ENCODE measurements at places on chromosomes 6 and 20. TPM values are rescaled to one million over a fixed set of nuclear protein-coding genes. Genes with fewer than 3 reads are reported as not detected.
A peak's percentile ranks its signal among the peaks of the same experiment; 100 is the strongest.

MYBL2 gene
- total RNA-seq: 0.13 TPM

GJA1 gene
- total RNA-seq: 268 TPM

DNA sequence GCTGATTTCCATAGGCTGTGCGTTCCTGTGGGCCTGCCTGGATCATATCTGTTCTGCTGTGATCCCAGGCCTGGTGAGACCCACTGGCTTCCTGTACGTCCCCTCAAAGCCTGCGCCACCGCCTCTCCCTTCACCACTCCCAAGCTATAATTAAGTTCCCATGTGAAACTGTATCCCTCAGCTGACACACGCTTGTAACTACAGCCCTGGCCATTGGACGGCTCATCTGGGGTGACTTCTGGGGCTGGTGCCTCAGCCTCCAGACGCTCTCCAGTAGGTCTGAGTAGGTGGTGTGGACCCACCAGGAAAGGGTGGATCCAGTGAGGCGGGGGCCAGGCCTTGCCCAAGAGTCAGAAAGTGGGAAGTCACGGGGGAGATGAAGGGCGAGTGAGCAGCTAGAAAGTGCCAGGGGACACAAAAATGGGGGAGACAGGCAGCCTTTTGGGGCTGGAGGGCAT lies 21.0 kb downstream of the PPARD start:
- no peak for DNase-seq

GRCh38 chr20:61757-62156 lies 25.7 kb upstream of the DEFB125 start:
- no peak for DNase-seq

DNA sequence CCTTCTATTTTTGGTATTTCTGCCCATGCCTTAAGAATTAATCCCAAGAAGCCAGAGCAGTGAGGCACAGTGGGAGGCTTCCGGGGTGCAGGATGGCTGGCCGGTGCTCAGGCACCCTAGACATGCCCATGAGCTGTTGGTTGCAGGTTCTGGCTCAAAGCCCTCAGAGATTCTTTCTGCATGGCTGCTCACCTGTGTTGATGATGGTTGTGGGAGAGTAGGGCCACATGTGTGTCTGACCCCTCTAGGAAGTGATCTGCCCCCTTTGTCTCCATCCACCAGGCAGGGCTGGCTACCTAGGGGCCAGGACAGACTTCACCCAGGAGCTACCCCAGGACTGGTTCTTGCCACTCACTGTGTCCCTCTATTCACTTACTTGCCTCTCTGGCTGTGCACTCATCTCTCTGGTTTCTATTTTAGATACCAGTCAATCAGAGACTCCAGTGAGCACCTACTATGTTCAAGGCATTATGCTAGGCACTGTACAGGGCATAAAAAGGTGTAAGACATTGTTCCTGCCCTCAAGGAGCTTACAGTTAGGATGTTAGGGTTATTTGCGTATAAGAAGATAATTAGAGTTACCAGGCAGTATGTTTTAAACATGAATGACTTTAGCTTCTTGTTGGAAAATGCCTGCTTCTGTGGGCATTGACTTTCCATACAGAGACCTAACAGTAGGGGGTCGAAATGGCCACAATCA lies 16.8 kb downstream of the CD83 start:
- no peak for DNase-seq

DNA sequence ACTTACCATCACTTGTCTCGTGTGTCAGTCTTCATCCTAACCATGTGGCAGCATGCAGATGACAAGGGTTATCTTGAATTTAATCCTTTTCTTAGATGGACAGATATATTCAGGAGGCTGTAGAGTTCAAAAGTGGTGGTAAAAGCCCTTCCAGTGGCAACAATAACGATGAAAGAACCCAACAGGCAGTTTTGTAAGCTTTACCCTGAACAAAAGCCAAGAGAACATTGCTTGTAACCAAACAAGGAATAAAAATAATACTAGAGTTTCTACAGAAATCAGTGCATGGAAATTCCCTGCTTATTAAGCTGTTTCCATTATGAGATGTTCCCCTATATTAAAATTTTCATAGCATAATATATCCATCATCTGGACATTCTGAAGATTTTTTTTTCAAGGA lies 69.7 kb downstream of the PDE7B start:
- DNase-seq: no peak

DNA sequence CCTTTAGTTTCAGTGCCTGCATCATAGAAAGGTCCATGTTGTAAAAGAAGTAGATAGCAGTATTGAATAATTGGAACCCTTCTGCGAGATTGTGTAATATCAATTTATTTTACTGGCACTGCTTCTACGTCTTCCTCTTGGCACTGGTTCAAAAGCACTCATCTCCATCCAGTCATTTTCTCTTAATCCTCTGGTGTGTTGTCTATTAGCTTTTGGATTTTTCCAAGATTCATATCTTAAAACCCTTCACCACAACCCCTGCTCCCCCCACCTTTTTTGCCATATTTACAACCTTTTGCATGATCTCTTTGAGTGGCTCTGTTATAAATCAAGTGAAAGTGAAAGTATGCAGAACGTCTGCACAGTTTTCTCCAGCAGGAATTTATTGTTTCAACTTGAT lies 76.6 kb upstream of the HSF2 start:
- DNase-seq: no peak

SIRPB2 gene
- total RNA-seq: 2.2 TPM

DNA sequence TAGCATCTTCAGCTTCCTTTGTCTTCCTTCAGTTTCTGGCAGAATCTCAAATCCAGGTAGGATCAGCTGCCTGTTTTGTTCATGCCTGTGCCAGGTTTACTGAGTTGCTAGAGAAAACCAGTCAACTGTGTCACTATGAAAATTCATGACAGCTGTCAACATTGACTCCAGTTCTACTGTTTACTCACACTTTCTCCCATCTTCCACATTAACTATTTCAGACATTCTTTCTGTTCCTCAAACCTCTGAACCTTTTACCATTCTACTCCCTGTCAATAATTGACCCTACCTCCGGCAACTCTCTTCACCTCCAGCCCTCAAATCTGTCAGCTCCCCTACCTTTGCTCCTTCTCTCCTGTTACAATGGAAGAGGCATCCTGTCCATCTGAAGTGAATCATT lies 8.5 kb downstream of the ENPP4 start:
- no peak for DNase-seq

SIGLEC1 gene
- 2.4 TPM for total RNA-seq

SPDEF gene
- total RNA-seq: 0.19 TPM

CLVS2 gene
- not detected for total RNA-seq

DNA sequence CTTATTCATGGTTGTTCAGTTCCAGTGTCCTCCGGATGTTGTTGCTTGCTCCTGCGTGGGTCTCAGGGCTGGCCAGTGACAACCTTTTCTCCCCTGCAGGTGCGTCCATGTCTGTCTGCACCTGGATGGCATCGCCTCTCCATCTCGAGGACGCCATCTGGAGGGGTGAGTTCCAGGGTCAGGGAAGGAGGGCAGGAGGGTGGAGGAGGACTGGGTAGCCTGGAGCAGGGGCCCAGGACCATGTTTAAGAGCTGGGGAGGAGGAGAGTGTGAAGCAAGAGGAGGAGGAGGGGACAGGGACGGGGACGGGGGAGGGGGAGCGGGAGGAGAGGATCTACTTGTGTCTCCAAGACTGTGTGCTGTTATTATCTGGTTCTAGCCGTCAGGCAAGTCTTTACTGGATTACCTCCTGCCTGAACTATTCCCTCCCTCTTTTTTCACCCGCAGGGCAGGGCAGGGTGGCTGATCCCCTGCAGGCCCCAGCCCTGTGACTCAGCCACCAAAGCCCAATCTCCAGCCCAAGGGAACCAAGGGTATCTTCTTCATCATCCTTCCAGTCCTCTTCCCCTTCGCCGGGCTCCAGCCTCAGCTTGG lies 32.2 kb upstream of the TULP1 start:
- no peak for DNase-seq

GRCh38 chr6:19312241-19312978 lies 524.8 kb upstream of the ID4 start:
- no peak for DNase-seq

DNA sequence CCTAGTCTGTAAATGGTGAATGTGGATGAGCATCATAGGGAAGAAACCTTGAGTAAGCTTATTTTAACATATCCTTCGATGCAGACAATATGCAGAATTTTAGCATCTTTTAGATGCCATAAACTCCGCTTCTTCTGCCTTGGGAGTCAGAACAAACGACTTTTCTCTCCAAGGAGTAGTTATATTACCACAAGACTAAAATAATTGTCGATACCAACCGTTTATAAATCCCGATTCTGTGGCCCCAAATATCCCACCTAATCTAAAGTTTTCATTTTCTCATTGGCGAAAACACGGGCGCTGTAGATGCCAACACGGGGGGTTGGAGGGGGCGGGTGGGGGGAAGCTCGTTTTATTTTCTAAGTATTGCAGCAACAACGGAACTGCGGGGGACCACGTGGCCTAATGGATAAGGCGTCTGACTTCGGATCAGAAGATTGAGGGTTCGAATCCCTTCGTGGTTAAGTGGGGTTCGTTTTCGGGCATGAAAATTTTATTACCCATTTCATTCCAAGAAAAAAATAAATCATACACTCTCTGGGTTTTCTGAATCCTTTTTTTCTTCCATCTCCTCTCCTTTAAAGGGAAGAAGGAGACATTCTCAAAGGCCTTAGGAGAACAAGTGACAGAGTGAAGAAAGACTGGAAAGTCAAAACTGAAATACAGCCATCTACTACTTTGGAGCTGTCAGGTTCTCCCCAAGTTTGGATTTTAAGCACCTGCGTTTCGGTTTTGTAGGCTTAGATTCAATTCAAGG lies 65.5 kb upstream of the BTN3A2 start:
- no peak for DNase-seq

DACT2 gene
- total RNA-seq: 0.48 TPM

DNA sequence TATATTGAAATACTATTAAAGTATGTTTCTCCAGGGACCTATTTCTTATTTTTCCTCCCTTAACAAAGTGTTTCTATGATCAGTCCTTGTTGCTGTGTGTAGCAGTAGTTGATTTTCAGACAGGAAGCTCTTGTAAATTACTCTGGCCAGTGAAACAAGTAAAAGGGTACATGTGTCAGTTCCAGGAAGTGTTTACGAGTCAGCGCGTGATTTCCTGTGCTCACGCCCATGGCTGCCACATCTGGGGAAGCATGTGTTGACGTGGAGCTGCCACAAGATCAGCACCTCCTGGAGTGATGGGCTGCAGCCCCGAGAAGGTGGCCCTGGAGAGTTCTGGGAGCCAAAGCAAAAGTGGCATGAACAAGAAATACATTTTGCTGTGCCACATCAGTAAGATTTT lies 38.6 kb upstream of the GGTLC1 start:
- DNase-seq: peak; percentile 75

KPNA5 gene
- 7.7 TPM for total RNA-seq

- DNase-seq: no peak
Observed at GRCh38 chr6:112842330-112842685, 495.2 kb downstream of the RFPL4B start.

- DNase-seq: no peak
Observed at GRCh38 chr6:23532227-23532626, 593.8 kb upstream of the NRSN1 start.

DNA sequence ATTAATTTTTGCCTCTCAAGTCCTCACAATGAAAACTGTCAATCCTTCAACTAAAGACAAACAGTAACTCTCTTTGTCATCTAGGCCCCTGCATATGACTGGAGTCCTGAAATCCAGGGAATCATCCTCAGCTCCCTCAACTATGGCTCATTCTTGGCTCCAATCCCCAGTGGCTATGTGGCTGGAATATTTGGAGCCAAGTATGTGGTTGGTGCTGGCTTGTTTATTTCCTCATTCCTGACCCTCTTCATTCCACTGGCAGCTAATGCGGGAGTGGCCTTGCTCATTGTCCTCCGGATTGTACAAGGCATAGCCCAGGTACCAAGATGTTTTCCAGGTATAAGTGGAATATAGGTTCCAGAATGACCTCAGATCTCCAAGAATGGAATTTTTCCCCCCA lies 15.4 kb downstream of the SLC17A4 start:
- DNase-seq: no peak

- peak; percentile 81 for DNase-seq
Observed at GRCh38 chr6:36387440-36388303, at the start of gene ETV7. Gene ETV7, minus strand, starts transcription at chr6:36387669. Its CDS starts 128 bp downstream, at chr6:36387541.

HDAC2 gene
- total RNA-seq: 47.7 TPM

- no peak for DNase-seq
Observed at GRCh38 chr6:138486249-138487101, 12.8 kb downstream of the NHSL1 start.

- no peak for DNase-seq
Observed at GRCh38 chr6:21946298-21946783, 350.5 kb downstream of the PRL start.

- no peak for DNase-seq
Observed at GRCh38 chr6:24933868-24934401, 1.8 kb downstream of the RIPOR2 start.

MMS22L gene
- 3.5 TPM for total RNA-seq

DNA sequence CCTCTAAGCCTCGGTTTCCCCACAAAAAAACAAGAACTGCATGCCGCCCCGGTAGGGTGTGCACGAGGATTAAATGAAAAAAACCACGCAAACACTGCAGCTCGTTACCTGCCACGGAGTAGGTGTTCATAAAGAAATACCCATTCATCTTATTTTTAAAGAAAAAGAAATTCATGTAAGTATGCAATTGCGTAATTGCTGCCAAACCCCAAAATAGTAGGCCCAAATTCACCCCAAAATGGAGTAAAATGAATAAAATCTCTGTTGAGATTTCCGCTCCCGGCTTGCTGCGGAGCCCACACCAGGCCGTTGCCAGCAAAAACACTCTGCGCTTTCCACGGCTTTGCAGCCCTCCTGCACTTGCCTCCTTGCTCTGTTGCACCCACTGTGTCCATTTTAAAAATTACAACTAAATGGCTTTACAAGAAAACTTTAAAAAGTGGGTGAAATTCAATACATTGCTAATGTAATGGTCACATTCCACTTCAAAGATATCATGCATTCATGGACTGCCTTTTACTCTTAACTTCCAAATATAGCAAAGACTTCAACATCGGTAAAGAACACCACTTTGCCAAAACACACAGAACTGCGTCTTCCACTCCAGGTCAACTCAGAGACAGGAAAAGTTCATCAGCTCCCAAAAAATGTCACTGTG lies 125.0 kb downstream of the ZMYND8 start:
- no peak for DNase-seq

GRCh38 chr6:8054276-8054675 lies 9.9 kb downstream of the BLOC1S5 start:
- no peak for DNase-seq

NKAIN2 gene
- 0.30 TPM for total RNA-seq

Data from cardiac septum (tissue), 1 donor.